ENCODE measurements at places on chromosomes 1 and 21.

DNA sequence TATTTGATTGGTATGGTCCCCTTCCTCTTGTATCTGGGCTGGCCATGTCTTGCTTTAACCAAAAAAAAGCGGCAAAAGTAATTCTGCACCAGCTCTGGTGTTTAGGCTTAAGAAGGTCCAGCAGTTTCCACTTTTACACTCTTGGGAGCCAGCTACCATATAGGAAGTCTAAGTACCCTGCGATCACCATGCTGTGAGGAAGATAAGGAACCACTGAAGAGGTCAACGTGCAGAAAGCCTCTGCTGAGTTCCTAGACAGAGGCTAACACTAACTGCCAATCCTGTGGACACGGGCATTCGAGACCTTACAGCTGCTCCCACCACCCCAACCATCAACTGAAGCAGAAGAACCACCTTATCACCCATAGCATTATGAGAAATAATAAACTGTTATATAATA, 331.4 kb downstream of the VAV3 start:
- no peak for DNase-seq

DNA sequence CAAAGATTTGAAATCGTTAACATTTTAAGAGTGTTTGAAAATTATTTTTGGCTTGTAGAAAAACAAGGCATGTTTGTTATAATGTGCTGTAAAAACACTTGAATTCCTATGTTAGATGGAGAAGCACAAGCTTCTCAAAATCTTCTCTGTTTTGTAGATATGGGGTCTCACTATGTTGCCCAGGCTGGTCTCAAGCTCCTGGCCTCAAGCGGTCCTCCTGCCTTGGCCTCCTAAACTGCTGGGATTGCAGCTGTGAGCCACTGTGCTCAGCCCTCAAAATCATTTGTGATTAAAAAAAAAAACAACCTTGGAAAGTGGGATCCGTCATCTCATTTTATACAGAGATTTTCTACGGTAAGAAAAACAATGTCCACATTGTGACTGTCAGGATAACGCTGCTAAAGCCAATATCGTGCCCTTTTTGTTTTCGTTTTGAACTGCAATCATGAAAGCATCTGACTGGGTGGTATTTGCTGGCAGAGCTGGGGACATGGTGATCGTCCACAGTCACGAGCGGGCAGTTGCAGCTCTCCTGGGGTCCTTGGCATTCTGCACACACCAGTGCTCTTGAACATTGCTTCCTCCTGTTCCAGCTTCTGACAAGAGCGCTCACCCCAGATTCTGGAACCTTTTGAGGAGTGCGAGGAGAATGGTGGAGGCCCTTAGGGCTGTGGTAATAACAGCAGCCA, 112.5 kb downstream of the PGBD5 start:
- no peak for DNase-seq

DNA sequence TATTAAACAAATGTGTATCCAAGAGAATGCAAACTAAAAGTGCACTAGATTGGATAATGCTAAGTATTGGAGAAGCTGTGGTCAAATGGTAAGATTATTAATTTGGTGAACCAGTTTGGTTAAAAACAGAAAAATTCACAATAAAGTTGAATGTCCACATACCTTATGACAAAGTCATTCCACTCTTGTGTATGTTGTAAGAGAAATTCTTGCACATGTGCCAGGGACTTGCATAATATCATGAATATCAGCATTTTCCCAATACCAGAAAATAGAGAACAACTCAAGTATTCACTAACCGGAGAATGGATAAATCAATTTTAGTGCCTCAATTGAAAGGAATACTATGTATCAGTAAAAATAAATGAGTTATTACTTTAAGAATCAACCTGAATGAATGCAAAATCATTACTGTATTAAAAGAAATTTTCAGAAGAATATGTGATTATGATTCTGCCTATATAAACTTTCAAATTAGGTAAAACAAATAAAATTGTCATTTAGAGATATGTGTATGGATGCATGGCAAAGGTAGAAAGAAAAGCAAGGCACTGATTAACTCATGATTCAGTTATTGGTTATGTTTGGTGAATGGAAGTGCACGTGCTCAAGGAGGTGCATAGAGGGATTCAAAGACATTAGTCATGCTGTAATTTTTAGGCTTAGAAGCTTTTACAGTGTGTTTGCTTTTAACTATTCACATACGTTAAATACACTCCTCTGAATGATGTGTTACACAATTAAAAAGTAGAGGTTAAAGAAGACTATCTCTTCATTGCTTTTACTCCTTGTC, 217.4 kb upstream of the KCNK2 start:
- no peak for DNase-seq

- DNase-seq, result no peak
Observed at GRCh38 chr1:153652805-153653500, 5.5 kb upstream of the SNAPIN start.

DNA sequence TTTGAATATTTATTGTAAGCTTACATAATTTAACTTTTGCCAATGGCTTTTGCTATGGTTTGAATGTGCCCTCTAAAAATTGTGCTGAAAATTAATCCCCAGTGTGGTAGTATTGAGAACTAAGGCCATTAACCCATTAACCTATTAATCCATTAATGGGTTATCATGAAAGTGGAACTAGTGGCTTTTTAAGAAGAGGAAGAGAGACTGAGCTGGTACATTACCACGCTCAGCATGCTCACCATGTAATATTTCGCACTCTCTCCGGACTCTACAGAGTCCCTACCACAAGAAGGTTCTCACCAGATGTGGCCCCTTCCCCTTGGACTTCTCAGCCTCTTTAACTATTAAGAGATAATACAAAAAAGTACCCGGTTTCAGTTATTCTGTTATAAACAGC, 164.4 kb upstream of the ZRANB2 start:
- no peak for DNase-seq

DNA sequence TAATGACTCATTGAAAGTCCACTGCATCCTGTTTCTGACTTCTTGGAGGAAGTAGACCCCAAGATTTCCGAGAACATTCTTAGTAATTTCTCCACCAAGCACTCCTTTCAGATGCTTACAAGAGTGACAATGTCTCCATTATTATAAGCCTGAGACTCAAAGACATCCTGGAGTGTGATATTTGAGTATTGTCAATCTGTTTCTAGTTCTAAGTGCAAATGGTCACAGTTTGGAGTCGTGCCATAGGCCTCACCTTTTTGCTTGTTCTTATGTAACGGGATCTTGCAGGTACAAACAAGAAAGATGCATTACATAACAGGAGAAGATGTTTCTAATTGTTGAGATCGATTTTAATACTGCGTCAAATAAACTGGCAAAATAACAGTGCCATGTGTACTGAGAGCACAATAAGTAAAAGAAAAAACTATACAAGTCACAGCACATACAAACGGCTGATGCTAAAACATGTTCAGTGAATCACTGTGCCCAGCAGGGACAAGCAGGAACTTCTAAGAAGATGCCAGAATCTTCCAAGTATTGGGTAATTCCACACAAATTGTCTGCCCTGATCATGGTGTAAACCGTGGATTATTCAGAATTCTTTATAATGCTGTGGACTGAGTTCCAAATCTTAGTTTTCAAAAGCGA, 54.1 kb downstream of the CD2 start:
- DNase-seq, result no peak

- no peak for DNase-seq
Observed at GRCh38 chr1:33097137-33097611, 16.2 kb downstream of the AZIN2 start.

GRCh38 chr1:220843481-220844011, 35.7 kb upstream of the HLX start:
- no peak for DNase-seq

DNA sequence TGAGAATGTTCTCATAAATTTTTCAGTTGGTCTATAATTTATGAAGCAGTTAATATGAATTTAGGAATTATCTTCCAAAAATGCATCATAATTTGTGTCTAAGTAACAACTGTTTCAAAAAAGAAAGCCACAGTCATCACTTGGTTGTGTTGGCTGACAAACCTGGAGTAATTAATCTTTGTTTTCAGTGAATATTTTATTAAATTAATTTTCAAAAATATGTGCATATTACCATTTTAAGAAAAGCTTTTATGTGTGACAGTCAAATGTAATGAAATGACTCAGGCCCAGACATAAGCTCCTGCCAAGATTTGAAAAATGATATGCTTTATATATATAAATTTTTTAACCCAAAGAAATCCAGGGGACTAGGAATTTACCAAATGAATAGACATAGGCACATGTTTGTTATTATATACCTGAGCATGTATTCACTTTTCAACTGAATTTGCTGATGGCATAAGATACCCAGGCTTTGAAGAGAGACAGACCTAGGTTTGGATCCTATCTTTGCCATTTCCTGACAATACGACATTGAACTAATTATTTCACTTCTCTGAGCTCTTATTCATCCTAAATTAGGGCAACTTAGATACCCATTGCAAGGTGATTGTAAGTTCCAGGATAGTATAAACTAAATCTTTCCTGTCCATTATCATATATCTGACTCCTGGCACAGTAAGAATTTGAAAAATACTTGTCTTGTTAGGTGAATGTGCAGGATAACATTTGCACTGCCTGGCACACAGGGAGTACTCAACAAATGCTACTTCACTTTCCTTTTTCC, 729.5 kb upstream of the ADGRL2 start:
- DNase-seq, result no peak

DNA sequence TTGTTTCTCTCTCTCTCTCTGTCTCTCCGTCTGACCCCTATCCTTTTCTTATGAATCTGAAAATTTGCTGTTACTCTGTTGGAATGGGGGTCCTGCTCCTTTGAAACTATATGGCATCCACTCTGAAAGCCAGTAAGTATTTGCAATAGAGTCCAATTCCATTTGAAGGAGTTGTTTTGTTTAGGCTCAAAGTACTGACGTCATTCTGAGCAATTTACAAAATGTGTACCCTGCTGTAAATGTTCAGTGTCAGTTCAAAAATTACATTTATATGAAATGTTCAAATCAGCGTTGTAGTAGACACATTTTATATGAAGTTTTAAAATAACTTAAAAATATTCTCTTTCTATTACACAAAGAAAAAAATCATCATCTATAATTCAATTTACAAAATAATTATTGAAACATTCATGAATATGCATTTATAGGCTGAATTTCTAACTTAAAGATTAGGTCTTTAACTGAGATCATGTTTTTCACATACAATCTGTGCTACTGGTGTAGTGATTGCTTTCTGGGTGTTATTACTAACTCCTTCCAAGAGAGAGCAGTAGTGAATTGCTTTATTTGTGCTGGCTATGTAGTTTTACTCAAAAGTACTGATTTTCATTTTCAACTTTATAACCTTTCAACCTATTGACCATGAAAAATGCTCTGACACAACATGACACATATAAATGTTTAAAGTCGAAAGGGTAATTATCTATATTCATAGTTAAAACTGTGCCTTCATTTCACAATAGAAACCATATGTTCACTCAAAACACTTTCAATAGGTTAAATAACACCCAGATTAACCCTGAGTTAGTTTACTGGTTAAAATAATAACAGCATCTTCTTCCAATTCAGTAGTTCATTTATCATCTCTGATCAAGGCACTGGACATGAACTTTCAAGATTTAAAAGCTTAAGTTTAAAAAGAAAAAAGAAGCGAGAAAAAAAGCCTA, 253.1 kb upstream of the ADGRL4 start:
- DNase-seq, result no peak

- DNase-seq, result no peak
Observed at GRCh38 chr1:30412241-30413110, 310.9 kb downstream of the MATN1 start.

GRCh38 chr1:244220410-244220809, 169.3 kb downstream of the ZBTB18 start:
- no peak for DNase-seq

GRCh38 chr1:173353350-173353749, 123.8 kb upstream of the PRDX6 start:
- no peak for DNase-seq

GRCh38 chr21:35521293-35521692, 472.2 kb upstream of the RUNX1 start:
- no peak for DNase-seq

GRCh38 chr1:5478156-5478695, 514.0 kb downstream of the NPHP4 start:
- DNase-seq, result no peak

DNA sequence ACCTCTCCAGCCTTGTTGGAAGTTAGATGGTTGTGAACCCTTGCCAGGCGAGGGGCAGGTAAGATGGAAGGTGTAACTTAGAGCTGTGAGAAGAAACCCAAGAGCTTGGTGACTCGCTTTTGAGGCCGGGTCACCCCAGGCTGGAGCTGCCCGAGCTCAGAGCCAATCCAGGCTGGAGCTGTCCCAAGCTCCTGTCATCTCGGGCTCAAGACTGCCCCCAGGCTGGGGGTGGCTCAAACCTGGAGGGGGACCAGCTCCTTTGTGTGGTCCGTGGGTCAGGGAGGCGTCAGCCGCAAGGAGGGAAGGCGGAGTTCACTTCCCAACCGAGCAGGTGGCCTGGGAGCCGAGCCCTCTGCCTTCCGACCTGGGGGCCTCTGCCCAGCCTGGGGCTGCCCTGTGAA, 2.0 kb downstream of the HUNK start:
- no peak for DNase-seq

GRCh38 chr1:113303267-113303666, 87.0 kb upstream of the MAGI3 start:
- no peak for DNase-seq

GRCh38 chr21:16504766-16505165, 775.0 kb downstream of the USP25 start:
- DNase-seq, result no peak

- DNase-seq, result no peak
Observed at GRCh38 chr1:36284517-36284916, 21.7 kb upstream of the SH3D21 start.

- no peak for DNase-seq
Observed at GRCh38 chr1:201925981-201926645, 20.2 kb downstream of the LMOD1 start.

- DNase-seq, result no peak
Observed at GRCh38 chr1:186175588-186175987, 199.5 kb downstream of the TPR start.

- no peak for DNase-seq
Observed at GRCh38 chr1:101079341-101079740, 53.8 kb upstream of the DPH5 start.

- DNase-seq, result no peak
Observed at GRCh38 chr1:233463333-233463732, 135.8 kb downstream of the MAP3K21 start.

GRCh38 chr21:44919913-44920693, 596 bp downstream of the ITGB2 start:
- no peak for DNase-seq

DNA sequence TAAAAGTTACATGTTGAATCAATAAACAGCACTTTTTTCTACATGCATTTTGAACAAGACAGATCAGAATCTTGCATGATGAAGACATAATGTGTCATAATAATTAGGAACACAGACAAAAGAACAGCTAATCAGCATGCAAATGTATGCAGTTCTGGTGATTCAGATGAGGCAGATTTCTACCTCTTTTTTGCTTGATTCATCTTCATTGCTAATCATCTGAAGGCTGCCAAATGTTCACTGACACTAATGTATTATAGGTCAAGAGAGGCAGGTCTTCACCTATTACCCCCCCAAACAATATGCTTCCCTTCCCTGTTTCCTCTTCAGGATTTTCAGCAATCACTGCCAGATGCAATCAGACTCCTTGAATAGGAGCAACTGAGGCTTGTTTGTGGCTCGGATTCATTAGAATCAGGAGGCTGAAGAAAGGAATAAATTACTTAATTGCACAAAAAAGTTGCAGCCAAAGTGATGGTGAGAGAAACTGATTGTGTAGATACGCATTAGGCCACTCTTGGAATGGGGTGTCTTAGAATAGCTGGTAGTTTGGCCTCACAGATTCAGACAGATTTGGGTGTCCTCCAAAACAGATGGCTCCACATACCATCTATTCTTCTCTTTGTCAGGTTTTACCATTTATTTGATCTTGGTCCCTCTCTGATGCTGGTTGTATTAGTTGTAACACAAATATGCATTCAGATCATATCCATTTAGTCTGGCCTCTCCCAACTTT, 275.4 kb downstream of the RPS6KC1 start:
- DNase-seq, result no peak

- DNase-seq, result peak; percentile 35
Observed at GRCh38 chr1:108692724-108693655, 880 bp downstream of the PRPF38B start.

Measured in activated T-cell treated with anti-CD3 and anti-CD28 coated beads for 48 hours (primary cell).